Kidney (tissue), 22 donors: ENCODE measurements at places on chromosomes 5 and 9.

GRCh38 chr9:70802206-70802605 is 319.2 kb downstream of the TRPM3 start:
- DNase-seq: no peak

GRCh38 chr5:79771387-79771786 is 81.8 kb downstream of the CMYA5 start:
- DNase-seq: no peak

- DNase-seq: no peak
Observed at GRCh38 chr9:96502539-96503373, 52.8 kb downstream of the HABP4 start.

- DNase-seq: no peak
Observed at GRCh38 chr9:88801214-88801796, 190.0 kb upstream of the S1PR3 start.

GRCh38 chr9:114521846-114522245 is 16.6 kb upstream of the WHRN start:
- DNase-seq: no peak

GRCh38 chr9:78871086-78871451 is 574.1 kb downstream of the PSAT1 start:
- no peak for DNase-seq

DNA sequence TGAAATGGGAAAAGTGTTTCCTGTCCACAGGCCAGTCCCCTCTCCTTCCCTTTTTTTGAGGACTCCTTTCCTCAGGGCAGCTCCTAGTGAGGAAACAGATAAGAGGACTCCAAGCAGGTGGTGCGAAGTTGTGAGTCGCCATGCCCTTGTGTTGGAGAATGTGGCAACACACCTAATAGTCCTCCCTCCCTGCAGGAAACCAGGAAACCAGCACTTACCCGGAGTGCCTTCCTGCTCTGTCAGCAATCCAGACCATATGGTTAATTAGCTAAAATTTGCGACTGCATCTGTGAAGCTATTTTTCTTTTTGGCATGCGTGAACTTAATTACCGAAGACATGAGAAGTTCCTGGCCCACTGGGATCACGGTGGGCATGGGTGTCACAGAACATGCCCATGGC is 69.9 kb downstream of the TRIM32 start:
- DNase-seq: no peak

DNA sequence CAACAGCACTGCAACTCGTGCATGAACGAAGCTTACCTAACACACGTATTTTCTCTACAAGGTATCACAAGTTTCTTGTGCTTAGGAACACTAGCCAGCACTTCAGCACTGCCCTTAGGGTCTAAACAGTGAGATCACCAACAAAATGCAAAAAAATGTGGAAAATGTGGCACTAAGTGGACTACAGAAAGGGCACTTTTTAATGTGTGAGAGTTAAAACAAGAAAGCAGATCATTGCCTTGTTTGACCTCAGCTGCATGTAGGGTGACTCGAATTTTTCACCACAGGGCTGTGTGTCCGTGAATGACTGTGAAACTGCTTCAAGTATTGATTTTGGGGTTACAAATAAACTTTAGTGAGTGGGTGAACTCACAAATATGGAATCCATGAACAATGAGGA is 90.5 kb downstream of the MARCHF3 start:
- DNase-seq: no peak
